Spinal cord (tissue), 10 donors: ENCODE measurements at places on chromosomes 3 and 15. TPM values are rescaled to one million over a fixed set of nuclear protein-coding genes. Genes with fewer than 3 reads are reported as not detected.
A peak's percentile ranks its signal among the peaks of the same experiment; 100 is the strongest.

DNA sequence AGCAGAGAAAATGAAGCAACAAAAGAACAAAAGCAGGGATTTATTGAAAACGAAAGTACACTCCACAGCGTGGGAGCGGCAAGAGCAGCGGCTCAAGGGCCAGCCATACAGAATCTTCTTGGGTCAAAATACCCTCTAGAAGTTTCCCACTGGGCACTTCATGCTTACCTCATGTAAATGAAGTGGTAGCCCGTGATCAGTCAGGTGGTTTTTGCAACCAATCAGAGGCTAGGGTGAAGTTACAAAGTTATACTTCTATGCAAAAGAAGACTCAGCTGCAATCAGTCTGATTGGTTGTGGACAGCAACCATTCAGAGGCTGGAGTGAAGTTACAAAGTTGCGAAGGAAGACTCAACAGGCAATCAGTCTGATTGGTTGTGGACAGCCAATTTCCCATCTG lies 37.8 kb upstream of the TRH start:
- no peak for DNase-seq

- DNase-seq = no peak
Observed at GRCh38 chr15:70714015-70714414, 49.3 kb downstream of the UACA start.

The NBEAL2 gene
- polyA plus RNA-seq = 22.1 TPM

DNA sequence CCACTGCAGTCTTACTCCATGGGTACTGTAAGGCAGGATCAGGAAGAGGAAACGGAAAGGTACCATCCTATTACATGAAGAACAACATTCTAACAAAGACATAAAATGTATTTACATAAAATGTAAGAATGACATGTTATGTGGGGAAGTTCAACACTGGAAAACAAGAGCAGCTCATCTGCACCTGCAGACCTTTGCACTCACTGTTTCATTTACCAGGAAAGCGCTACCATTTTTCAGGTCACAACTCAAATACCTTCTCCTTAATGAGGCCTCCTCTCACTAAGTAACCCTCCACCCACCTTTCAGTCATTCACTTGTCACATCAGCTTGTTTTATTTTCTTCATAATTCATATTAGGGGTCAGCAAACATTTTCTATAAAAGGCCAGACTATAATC lies 2.6 kb downstream of the TMCC1 start:
- no peak for DNase-seq

DNA sequence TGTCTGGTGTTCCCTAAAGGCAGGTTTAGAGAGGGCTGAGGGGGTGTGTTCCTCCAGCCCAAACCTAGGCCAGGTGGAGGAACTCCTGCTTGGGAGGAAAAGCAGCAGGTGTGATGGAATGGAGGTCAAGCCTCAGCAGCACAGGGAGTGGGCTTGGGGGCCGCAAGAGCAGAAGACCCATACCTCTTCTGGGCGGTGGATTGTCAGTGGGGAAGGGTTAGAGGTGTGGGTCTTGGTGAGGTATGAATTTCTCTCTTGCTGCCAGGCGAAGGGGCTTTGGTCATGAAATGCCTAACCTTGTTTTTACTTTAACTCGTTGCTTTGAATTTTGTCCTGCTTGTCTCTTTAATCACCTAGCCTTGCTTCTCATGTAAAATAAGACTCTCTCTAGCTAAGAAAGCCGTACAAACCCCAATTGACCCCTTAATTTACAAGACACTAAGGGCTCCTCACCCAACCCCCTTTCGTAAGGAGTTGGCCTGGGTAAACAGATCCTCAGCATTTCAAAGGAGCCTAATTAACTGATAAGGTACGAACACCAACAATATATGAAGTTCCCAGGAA lies 38.9 kb downstream of the DHX30 start:
- no peak for DNase-seq

GRCh38 chr15:68450192-68450591 lies 18.2 kb upstream of the ITGA11 start:
- DNase-seq = no peak

DNA sequence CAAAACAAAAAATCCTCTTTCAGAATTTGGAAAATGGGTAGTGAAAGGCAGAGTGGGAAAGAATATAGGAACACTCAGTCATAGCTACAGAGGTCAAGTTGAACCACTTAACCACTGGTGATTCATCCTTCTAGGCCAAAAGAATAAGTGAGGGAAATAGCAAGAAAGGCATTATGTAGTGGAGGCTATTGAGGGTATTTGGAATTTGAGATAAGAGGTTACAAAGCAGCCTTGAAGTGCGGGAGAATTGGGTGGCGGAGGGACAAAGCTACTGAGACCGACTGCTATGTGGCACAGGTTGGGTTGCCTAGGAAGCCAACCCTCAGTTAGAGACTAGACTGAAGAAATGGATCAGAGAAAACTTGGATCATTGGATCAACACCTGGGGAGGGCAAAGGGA lies 109.5 kb downstream of the SYNPR start:
- DNase-seq = no peak

The BCL6 gene
- 29.7 TPM for polyA plus RNA-seq

DNA sequence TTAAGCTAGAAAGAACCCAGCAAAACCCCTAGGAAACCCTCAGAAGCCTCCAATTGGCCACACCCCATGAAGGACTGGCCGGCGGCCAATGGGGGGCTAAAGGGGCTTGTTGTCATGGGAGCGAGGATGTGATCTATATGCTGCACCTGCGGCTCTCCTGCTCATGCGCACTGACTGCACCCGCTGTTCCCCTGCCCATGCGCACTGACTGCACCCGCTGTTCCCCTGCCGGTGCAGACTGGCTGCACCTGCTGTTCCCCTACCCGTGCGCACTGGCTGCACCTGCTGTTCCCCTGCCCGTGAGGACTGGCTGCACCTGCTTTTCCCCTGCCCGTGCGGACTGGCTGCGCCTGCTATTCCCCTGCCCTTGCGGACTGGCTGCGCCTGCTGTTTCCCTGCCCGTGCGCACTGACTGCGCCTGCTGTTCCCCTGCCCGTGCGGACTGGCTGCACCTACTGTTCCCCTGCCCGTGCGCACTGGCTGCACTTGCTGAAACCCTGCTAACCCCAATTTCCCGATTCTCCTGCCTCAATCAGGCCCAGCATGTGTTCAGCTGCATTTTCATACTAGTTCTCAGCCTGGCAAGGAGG lies 16.8 kb upstream of the MCCC1 start:
- DNase-seq = peak; percentile 98

- no peak for DNase-seq
Observed at GRCh38 chr3:130514681-130515080, 2.3 kb upstream of the COL6A6 start.

The CLRN1 gene
- not detected for polyA plus RNA-seq

The WDR93 gene
- polyA plus RNA-seq = 1.2 TPM

- no peak for DNase-seq
Observed at GRCh38 chr15:82021992-82022391, 23.8 kb downstream of the MEX3B start.

DNA sequence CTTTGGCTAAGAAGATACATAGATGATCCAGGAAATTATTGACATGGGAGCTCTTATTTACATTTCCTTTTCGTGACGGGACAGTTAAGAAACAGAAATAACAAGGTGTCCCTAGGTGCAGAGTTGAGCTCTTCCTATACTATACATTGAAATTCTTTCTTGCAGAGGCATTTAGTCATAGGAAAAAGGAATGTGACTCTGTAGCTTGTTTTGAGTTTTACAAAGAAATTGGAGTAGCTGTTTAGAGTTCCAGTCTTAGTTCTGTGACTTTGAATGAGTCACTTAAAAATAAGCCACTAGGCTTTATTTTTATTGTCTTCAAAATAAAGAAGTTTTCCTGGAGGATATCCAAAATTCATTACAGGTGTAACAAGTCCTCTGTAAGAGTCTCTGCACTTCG lies 723.5 kb upstream of the SGO1 start:
- no peak for DNase-seq

The P2RY13 gene
- polyA plus RNA-seq = 7.5 TPM

DNA sequence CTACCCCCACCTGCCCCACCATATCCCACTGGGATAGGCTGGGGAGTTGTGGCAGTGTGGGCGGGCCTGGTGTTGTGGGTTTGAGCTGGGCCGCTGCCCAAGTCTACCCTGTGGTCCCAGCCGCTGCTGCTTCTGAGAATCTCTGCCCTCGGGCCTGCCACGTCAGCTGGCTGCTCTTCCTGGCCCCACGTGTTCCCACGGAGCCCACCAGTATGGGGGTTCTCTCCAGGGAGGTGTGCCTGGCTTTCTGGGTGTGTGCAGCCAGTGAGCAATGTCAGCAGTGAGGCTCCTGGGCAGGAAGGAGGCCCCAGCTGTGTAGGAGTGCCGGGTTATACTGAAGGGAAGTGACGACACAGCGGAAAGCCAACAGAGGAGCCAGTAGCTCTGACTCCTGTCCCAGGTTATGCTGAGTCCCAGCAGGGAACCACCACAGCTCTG lies 10.5 kb downstream of the GNAI2 start:
- no peak for DNase-seq

- no peak for DNase-seq
Observed at GRCh38 chr3:126970921-126971320, 12.0 kb upstream of the PLXNA1 start.

The EFCC1 gene
- polyA plus RNA-seq = 3.4 TPM

The SPRED1 gene
- polyA plus RNA-seq = 32.5 TPM

The A4GNT gene
- polyA plus RNA-seq = 0.15 TPM

GRCh38 chr3:56365905-56366640 lies 102.2 kb downstream of the ERC2 start:
- no peak for DNase-seq

- DNase-seq = no peak
Observed at GRCh38 chr3:52436500-52437149, 8.3 kb downstream of the SEMA3G start.

- peak; percentile 98 for DNase-seq
Observed at GRCh38 chr3:121749276-121750086, at the start of gene GOLGB1. Gene GOLGB1 (minus strand): TSS chr3:121749741. CDS start chr3:121730971, 18,770 bp downstream.

The SLC28A2 gene
- 0.32 TPM for polyA plus RNA-seq

- DNase-seq = no peak
Observed at GRCh38 chr3:36945333-36945980, 603 bp upstream of the TRANK1 start.

GRCh38 chr3:71180524-71180923 lies 403.0 kb downstream of the FOXP1 start:
- DNase-seq = no peak

The NUP210 gene
- 15.2 TPM for polyA plus RNA-seq

The PCSK6 gene
- polyA plus RNA-seq = 11.1 TPM

- no peak for DNase-seq
Observed at GRCh38 chr3:76582098-76582497, 457.8 kb upstream of the ROBO2 start.

The WDR49 gene
- 8.4 TPM for polyA plus RNA-seq

DNA sequence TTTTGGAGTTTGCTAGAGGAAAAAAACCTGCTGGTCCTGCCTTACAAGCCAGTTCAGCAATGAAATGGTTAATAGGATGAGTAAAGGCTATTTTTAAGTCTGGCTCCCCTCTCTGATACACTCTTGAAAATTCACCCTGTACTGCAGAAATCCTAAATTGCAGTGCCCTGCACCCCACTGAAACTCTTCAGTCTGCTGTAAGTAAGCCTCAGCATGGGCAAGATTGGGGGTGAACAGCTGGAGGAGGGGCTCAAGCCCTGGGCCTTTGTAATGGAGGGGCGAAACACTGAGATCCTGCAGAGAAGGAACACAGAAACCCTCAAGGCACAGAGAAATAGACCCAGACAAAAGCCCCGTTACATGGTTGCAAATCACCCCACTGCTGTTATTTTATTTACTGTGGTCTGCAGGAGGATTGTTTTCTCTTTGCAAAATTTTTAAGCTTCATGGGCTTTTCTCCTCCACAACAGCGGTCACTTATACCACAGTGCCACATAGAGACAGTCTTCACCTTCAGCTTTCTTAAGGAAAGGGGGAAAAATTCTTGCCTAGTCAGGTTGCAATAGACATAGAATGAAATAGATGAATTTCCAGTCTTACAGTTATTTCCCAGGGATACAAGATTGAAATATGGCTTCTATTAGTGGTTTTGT lies 45.0 kb downstream of the SOX2 start:
- DNase-seq = no peak

The APOD gene
- 195 TPM for polyA plus RNA-seq

The THOC7 gene
- polyA plus RNA-seq = 78.9 TPM

- no peak for DNase-seq
Observed at GRCh38 chr3:96803870-96804269, 10.5 kb upstream of the EPHA6 start.

The HHATL gene
- 7.2 TPM for polyA plus RNA-seq

DNA sequence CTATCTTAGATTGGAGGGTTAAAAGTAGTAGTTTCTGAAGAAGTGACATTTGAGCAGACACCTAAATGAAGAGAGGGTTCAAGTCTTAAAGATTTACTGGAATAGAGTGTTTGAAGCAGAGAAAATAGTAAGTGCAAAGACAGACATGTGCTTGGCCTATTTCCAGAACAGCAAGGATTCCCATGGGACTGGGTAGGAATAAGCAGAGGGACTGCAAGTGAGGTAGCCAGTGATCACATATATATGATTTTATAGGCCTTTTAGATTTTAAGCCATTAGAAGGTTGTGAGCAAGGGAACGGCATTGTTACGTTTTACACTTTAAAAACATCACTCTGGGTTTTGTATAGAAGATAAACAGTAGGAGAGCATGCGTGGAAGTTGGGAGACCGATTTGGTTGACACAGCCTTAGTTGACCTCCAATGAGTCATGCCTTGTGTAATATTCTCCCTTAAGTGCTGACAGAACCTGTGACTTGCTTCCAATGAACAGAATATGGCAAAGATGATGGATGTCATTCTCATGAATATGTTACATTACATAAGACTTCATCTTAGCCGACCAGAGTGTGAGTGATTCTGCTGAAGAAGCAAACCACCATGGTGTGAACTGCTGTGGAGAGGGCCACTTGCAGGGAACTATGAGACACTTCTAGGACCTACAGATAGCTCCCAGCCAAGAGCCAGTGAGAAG lies 37.1 kb upstream of the SLC4A7 start:
- no peak for DNase-seq

The ARGFX gene
- not detected for polyA plus RNA-seq

The VGLL3 gene
- 2.9 TPM for polyA plus RNA-seq

GRCh38 chr3:194043516-194043915 lies 92.4 kb upstream of the HES1 start:
- DNase-seq = no peak

DNA sequence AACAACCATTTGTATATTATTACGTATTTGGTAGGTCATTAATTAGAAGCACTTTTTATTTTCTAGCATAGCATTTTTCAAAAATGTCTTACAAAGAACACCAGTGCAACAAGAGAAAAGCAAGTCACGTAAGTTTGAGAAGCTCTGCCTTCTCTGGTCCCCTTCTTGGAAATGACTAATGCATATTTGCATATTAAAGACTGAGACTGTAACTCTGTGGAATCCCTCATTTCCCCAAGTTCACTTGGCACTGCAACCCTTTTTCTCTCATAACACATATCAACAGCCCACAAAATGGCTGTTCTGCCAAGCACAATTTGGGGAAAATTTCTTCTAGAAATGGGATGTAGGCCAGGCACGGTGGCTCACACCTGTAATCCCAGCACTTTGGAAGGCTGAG lies 176.3 kb downstream of the ERC2 start:
- no peak for DNase-seq

The ZMYND10 gene
- polyA plus RNA-seq = 28.6 TPM

The SEMA6D gene
- 160 TPM for polyA plus RNA-seq

The LYSMD4 gene
- polyA plus RNA-seq = 15.3 TPM
